ENCODE measurements at places on chromosomes 12 and 14. TPM values are rescaled to one million over a fixed set of nuclear protein-coding genes. Genes with fewer than 3 reads are reported as not detected.

The EFS gene
- total RNA-seq = not detected

The HCAR1 gene
- not detected for total RNA-seq

The SAV1 gene
- total RNA-seq = 32.5 TPM

The GUCY2C gene
- not detected for total RNA-seq

The ZC2HC1C gene
- total RNA-seq = 1.3 TPM

The GCN1 gene
- 117 TPM for total RNA-seq

The MANSC1 gene
- total RNA-seq = 9.9 TPM

The SCN8A gene
- total RNA-seq = 2.1 TPM

The TBX3 gene
- 6.6 TPM for total RNA-seq

The GDF3 gene
- total RNA-seq = not detected

The SERPINA10 gene
- total RNA-seq = not detected

The RASSF9 gene
- 1.5 TPM for total RNA-seq

The CCDC38 gene
- total RNA-seq = not detected

The SDR9C7 gene
- total RNA-seq = not detected

The NUAK1 gene
- total RNA-seq = 2.6 TPM

The RDH5 gene
- total RNA-seq = 3.9 TPM

The LIN7A gene
- total RNA-seq = not detected

The DLGAP5 gene
- total RNA-seq = 17.6 TPM

The TAS2R46 gene
- total RNA-seq = 1.1 TPM

The SLC4A8 gene
- total RNA-seq = 1.1 TPM

The DLK1 gene
- not detected for total RNA-seq

The TCL1A gene
- total RNA-seq = not detected

The FAM222A gene
- total RNA-seq = 0.19 TPM

The AMHR2 gene
- total RNA-seq = not detected

The HRK gene
- total RNA-seq = 2.6 TPM

The JAG2 gene
- total RNA-seq = 33.7 TPM

The SEL1L gene
- 152 TPM for total RNA-seq

The NRL gene
- total RNA-seq = 1.3 TPM

The MORN3 gene
- total RNA-seq = 0.52 TPM

The MLH3 gene
- 28.2 TPM for total RNA-seq

The VRTN gene
- not detected for total RNA-seq

The RAD52 gene
- total RNA-seq = 26.0 TPM

The CLEC6A gene
- total RNA-seq = not detected

The NR1H4 gene
- total RNA-seq = not detected

The FAM186B gene
- 0.30 TPM for total RNA-seq

The GNB3 gene
- 0.47 TPM for total RNA-seq

The MEG3 gene
- total RNA-seq = not detected

The PLBD1 gene
- total RNA-seq = not detected

The TMEM106C gene
- 50.0 TPM for total RNA-seq

The ANKS1B gene
- 17.7 TPM for total RNA-seq

The TEX52 gene
- total RNA-seq = not detected

The LGMN gene
- total RNA-seq = 20.0 TPM

The FAM216A gene
- total RNA-seq = 25.8 TPM

The TBX5 gene
- not detected for total RNA-seq

The INTS13 gene
- 67.8 TPM for total RNA-seq

The DEGS2 gene
- 0.07 TPM for total RNA-seq

The CYP46A1 gene
- total RNA-seq = 0.20 TPM

The STAC3 gene
- total RNA-seq = 2.8 TPM

The CELA1 gene
- not detected for total RNA-seq

The IGF1 gene
- total RNA-seq = not detected

The TAS2R31 gene
- 1.9 TPM for total RNA-seq

The KRT4 gene
- total RNA-seq = not detected

All from MCF 10A (cell line).